Activated T-cell treated with anti-CD3 and anti-CD28 coated beads for 4 hours (primary cell): ENCODE measurements at places on chromosomes 2 and 18.
A peak's percentile ranks its signal among the peaks of the same experiment; 100 is the strongest.

DNA sequence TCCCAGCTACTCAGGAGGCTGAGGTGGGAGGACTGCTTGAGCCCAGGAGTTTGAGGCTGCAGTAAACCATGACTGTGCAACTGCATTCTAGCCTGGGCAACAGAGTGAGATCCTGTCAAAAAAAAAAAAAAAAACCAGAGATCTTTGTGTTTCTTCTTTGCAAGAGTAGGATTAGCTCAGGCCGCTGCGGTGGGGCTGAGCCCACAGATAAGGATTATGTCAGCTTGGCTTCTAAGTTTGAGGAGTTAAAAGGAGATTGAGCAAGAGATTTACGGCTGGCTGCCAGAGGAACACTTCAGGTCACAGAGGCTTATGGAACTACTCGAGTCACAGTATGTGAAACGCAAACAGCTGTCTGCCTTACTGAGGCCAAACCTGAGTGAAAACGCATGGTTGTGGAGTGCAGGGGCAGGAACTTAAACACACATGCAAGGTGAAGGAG is 146.7 kb upstream of the L3MBTL4 start:
- no peak for DNase-seq

DNA sequence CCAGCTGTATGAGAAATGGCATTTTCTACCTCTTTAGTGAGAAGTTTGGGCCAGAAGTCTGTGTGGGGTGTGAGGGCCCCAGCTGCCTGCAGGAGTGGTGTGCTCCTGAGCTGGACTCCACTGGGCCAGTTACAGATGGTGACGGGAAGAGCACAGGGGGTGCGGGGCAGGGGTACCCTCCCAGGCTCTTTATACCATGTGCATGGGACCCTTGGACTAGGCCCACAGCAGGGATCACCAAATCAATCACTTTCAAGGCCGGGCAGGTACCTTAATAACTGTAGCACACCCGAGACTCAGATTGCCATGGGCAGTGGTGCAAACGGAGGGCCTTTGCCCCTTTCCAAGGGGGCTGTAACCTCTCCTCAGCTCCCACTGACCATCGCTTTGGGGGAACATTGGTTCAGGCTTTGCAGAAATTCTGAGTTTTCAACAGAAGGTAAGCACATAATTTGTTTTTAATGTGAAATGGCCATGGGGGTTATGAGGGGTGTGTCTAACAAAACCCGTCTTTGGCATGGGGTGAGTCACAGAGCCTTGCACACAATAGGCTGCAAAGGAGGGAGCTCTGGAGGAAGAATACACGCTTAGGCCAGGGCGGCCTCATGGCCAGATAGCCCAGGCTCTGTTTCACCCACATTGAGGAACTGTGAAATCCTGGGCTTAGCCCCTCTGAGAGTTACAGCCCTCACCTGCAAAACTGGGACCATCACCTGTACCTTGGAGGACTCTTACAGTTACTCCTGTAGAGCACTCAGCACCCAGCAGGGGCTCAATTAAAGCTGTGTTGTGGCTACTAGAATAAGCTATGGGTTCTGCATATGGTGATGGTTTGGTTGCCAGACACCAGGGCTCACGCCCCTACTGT is 141.0 kb upstream of the BCL2L11 start:
- no peak for DNase-seq

GRCh38 chr2:5373200-5373599 is 319.0 kb upstream of the SOX11 start:
- DNase-seq: no peak

DNA sequence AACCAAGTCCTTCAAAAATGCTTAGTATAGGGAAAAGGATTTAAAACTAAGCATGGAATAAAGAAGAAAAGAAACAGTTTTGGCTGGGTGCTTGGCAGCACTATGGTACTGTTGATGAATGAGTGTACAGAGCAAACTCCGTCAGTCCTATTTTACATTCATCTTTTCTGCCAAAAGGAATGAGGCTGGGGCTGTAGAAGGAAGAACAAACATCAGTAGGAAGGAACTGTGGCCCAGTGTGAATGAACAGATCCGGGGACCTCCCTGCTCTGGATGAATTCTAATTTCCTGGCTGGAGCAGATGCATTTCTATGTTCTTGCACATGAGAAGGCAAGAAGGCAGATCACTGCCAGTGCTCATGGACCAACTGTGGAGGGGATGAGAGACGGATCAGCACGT is 474.0 kb upstream of the MEIS1 start:
- DNase-seq: no peak

DNA sequence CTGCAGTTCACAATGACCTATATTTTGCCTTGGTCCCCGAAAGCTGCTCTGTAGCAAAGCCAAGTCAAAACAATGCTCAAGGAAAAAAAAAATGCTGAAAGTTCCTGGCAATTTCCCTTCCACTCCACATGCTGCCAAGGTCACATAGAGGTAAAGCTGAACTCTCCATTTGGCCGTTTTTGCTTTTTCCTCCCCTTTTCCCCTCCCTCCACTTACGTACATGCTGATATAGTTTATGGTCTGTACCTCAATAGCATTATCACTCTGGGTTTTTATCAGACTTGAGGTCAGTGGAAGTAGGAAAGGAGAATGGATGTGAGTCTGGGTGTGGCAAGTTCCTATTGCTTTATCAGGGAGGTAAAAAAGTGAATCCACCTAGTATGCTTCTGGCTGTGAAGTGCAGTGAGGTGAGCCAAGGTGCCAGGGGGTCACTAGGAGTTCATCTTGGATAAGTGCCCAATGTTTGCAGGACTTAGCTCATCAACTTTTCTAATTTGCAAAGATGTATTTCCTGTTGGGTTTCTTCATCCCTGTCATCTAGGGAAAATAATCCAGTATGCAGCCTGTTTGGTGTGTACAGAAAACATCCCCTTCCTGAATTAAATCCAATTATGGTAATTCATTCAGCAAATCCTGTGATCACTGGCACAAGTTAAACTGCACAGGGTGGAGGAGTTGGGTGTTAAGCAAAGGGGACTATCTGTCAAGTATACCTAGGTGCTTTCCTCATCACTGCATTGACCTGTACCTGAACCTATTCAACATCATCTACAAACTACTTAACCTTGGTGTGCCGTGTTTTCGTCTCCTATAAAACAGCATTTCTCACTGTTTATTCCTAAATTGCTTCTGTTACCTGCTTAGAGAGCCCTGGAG is 124.3 kb upstream of the CYP26B1 start:
- no peak for DNase-seq

GRCh38 chr18:58195278-58195765 is 151.3 kb downstream of the NEDD4L start:
- no peak for DNase-seq

DNA sequence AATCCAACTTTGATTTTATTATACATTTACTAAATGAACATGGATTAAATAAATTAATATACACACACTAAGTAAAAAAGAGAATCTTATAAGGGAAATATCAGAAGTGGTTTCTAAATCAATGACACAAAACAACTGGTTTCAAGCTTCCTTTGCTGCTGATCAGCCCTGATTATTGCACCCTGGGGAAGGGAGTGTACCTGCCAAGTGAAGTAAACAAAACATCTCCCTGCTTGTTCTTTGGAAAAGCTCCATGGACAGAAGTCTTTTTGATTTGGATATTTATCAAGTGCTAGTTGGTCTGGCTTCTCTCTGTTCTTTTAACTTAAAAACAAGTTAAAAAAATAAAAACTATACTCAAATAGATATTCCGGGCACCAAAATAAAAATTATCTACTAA is 190.1 kb downstream of the PDE11A start:
- DNase-seq: no peak

DNA sequence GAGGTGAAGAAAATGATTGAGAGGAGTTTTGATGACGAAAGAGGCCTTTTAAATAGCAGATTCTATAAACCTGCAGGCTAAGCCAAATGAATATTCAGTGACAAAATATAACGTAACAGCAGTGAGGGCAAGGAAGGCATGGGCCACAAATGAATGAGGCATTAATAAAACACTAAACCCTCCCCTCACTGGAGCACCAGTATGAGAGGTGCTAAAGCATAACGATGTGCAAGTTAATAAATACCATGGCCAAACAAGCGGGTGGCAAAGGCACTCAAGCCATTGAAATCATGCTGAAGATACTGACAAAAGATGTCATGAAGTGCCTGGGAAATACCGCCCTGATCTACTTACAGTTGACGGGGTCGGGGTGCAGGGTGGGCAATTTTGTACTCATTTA is 30.2 kb upstream of the LONRF2 start:
- DNase-seq: no peak

DNA sequence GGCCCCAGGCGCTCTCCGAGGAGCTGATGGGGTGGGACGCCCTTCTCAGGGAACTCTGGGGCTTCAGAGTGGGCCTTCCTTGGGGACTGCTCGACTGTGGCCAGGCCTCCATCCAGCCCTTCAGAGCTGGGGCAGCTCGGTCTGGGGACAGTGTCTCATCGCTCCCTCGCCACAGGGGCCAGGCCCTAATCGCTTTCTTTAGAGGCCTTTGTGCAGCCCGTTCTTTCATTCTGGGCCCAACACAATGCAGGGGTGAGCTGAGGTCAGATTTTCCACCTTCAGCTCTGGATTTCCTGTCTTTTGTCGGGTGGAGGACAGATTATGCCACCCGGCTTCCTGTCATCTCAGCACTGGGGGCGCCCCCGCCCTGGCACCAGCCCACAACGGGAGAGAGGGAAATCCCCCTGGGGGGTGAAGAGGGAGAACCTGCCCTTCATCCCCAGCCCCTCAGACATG is 25.2 kb downstream of the MYCN start:
- peak; percentile 56 for DNase-seq

DNA sequence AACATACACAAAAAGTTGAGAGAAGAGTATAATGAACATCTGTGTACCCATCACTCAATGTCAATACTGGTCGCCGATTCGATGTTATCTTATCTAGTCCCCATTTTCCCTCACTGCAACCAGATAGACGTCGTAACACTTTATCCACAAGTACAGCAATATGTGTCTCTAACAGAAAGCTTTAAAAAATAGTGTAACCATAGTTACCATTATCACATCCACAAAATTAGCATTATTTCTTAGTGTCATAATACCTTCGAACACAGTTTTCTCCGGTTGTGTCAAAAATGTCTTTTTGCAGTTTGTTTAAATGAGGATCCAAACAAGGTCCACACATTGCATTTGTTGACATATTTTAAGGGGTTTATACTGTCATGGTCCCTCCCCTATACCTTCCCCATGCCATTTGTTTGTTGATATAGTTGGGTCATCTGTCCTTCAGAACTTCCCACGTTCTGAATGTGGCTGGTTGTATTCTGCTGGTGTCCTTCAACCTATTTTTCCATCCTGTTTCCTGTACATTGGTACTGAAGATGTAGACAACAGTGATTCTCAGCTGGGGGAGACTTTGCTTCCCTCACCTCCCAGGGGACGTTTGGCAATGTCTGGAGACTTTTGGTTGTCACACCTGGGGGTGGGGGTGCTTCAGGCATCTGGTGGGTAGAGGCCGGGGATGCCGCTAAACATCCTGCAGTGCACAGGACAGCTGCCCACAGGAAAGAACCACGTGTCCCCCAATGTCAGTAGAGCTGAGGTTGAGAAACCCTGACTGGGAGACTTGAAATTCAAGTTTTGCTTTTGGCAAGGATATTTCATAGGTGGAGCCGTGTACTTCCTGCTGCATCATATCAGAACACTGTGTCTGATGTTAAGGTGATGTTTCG is 72.7 kb upstream of the SPRED2 start:
- no peak for DNase-seq

GRCh38 chr2:36266536-36267121 is 88.9 kb upstream of the CRIM1 start:
- no peak for DNase-seq

DNA sequence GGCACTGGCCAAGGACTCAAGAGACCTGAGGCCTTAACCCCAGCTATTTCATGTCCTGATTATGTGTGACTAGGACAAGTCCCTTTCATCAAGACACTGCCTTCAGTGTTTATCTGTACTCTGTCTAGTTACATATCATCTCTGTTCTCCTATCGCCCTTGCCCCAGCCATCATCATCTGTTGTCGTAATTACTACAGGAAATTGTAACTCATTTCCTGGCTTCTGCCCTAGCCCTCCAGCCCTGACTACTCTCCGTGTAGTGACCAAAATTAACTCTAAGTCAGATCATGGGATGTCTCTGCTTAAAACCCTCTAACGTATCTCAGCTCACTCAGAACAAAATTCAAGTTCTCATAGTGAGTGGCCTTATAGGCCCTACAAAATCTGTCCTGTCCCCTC is 49.3 kb upstream of the LAPTM4A start:
- no peak for DNase-seq

DNA sequence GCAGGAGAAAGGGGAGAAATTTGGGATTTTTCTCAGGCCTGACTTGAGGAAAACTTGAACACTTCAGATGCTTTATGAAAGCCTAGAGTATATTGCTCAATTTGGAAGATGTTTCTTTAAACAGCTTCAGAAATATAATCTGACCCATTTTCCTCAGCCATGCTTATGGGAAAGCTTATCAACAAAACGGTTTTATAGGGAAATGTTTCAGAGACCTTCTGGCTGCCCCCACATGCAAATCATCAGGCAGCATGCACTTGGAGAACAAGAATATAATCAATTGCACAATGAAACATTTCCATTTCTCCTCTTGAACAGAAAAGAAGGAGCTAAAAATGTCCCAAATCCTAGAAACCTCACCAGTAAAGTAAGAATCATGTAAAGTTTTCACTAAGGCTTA is 411.2 kb upstream of the ETAA1 start:
- no peak for DNase-seq

GRCh38 chr2:118983133-118983532 is 41.1 kb downstream of the MARCO start:
- DNase-seq: no peak

DNA sequence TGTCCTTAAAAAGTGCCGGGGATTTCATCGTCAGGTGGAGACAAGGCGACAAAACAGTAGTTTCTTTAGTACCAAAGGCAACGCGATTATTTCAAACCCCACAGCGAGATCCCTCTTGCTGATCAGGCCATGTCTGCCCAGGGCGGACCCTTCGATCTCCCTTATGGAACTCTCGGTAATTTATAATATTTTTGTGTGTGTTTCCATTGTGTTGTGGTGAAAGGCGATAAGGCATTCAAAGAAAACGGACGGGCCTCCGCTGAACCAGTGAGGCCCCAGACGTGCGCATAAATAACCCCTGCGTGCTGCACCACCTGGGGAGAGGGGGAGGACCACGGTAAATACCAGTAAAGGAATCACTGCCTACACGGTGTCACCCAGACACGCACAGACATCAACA is 1.4 kb upstream of the GAD1 start:
- DNase-seq: no peak
